Smooth muscle cell of trachea (primary cell): ENCODE measurements at places on chromosomes 12 and 14. TPM values are rescaled to one million over a fixed set of nuclear protein-coding genes. Genes with fewer than 3 reads are reported as not detected.

The TAS2R31 gene
- 5.1 and 9.2 TPM in 2 replicates for total RNA-seq

The SPX gene
- 0.50 TPM in 1 of 2 replicates, not detected in the other for total RNA-seq

The VSX2 gene
- not detected in 2 replicates for total RNA-seq

The SLC25A47 gene
- not detected in 2 replicates for total RNA-seq

The NPFF gene
- total RNA-seq, result not detected in 2 replicates

The IL31 gene
- not detected in 2 replicates for total RNA-seq

The TBK1 gene
- 29.1 and 36.5 TPM in 2 replicates for total RNA-seq

The KRT86 gene
- not detected in 2 replicates for total RNA-seq

The LRP1-AS gene
- total RNA-seq, result not detected in 2 replicates

The RASSF9 gene
- 0.66 and 0.87 TPM in 2 replicates for total RNA-seq

The EML5 gene
- total RNA-seq, result 0.44 and 0.50 TPM in 2 replicates

The PYGL gene
- 63.3 and 90.3 TPM in 2 replicates for total RNA-seq

The KCNK10 gene
- not detected in 2 replicates for total RNA-seq

The SLC38A1 gene
- 18.5 and 27.6 TPM in 2 replicates for total RNA-seq

The INHBC gene
- total RNA-seq, result not detected in 2 replicates

The CEP170B gene
- 14.7 and 28.0 TPM in 2 replicates for total RNA-seq

The GLI1 gene
- total RNA-seq, result 1.2 and 1.6 TPM in 2 replicates

The RNASE2 gene
- total RNA-seq, result not detected in 2 replicates

The TEX22 gene
- total RNA-seq, result 0.44 and 0.50 TPM in 2 replicates

The MYRFL gene
- total RNA-seq, result not detected in 2 replicates

The NRIP2 gene
- 0.15 and 0.50 TPM in 2 replicates for total RNA-seq

The TMEM229B gene
- total RNA-seq, result 0.29 and 2.0 TPM in 2 replicates

The TRPV4 gene
- 0.87 and 2.5 TPM in 2 replicates for total RNA-seq

The ASB2 gene
- total RNA-seq, result 0.50 and 1.2 TPM in 2 replicates

The CSRP2 gene
- total RNA-seq, result 6.0 and 10.8 TPM in 2 replicates

The RNASE7 gene
- total RNA-seq, result 0.17 TPM in 1 of 2 replicates, not detected in the other

The ACOT6 gene
- not detected in 2 replicates for total RNA-seq

The ST8SIA1 gene
- 9.9 and 11.9 TPM in 2 replicates for total RNA-seq

The HCAR3 gene
- total RNA-seq, result not detected in 2 replicates

The TAS2R8 gene
- 0.29 TPM in 1 of 2 replicates, not detected in the other for total RNA-seq

The HOXC9 gene
- total RNA-seq, result 0.15 and 0.33 TPM in 2 replicates

The CISTR gene
- total RNA-seq, result not detected in 2 replicates

The RPL10L gene
- total RNA-seq, result not detected in 2 replicates

The KRT3 gene
- total RNA-seq, result not detected in 2 replicates

The SYCP3 gene
- total RNA-seq, result 0.17 TPM in 1 of 2 replicates, not detected in the other

The CLBA1 gene
- 9.8 and 10.6 TPM in 2 replicates for total RNA-seq

The DIO3 gene
- not detected in 2 replicates for total RNA-seq

The TMED10 gene
- 262 and 364 TPM in 2 replicates for total RNA-seq

The RHEBL1 gene
- 0.15 TPM in 1 of 2 replicates, not detected in the other for total RNA-seq

The RASSF8 gene
- total RNA-seq, result 50.2 and 54.9 TPM in 2 replicates

The ACTN1 gene
- 225 and 373 TPM in 2 replicates for total RNA-seq

The MSI1 gene
- total RNA-seq, result not detected in 2 replicates

The ADSS1 gene
- 2.5 and 7.1 TPM in 2 replicates for total RNA-seq

The CELA1 gene
- total RNA-seq, result not detected in 2 replicates
